Amniotic stem cell (primary cell): ENCODE measurements at places on chromosomes 7 and 10.

GRCh38 chr10:16581202-16581601, 59.5 kb upstream of the C1QL3 start:
- no peak for DNase-seq

DNA sequence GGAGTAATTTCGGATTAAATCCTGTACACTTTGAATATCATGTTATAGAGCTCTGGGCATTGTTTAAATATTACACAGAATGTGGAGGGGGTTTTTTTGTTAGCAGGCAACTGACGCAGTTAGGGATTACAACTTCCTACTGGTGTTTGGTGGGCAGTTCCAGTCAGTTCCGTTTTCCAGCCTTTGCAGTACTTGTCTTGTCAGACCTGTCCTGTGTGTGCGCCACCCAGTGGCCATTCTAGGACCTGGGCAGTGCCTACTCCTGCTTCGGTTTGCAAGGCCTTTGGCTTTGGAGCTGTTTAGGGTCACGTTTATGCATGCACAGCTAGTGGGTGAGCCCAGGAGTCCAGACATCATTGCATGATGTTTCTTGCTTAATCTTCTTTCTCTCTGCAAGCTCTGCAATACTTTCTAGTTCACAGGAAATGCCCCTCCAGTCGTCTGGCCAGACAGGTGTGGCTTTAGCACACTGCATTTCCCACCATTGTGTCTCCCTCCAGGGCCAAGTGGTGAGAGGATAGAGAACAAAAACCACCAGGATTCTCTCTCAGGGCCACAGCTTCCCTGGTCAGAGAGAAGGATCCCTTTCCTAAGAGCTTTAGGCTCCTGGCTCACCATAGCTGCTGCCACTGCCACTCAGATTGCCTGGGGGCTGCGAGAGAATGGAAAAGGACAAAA, 96.5 kb upstream of the TARP start:
- DNase-seq, result peak; percentile 92

DNA sequence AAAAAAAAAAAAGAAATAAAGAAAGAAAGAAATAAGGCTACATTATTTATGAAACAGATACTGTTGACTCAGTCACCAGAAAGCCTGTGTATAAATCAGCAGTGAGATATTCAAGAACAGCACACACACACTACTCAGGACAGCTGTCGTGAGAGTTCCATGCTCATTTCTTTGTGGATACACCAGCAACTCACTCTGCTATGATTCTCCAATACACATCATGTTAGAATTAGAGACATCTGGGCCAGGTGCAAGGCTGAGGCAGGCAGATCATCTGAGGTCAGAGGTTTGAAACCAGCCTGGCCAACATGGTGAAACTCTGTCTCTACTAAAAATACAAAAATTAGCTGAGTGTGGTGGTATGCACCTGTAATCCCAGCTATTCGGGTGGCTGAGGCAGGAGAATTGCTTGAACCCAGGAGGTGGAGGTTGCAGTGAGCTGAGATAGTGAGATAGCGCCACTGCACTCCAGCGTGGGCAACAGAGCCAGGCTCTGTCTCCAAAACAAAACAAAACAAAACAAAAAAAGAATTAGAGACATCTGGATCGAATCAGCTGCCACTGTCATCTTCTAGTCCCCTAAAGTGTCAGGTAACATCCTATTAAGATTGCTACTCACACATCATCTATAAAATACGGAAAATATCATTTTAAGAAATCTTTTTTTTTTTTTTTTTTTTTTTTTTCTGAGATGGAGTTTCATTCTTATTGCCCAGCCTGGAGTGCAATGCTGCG, 11.2 kb upstream of the NUPR2 start:
- DNase-seq, result no peak

- DNase-seq, result no peak
These were observed 37.6 kb upstream of the PDCD4 start for GRCh38 chr10:110833941-110834628.

DNA sequence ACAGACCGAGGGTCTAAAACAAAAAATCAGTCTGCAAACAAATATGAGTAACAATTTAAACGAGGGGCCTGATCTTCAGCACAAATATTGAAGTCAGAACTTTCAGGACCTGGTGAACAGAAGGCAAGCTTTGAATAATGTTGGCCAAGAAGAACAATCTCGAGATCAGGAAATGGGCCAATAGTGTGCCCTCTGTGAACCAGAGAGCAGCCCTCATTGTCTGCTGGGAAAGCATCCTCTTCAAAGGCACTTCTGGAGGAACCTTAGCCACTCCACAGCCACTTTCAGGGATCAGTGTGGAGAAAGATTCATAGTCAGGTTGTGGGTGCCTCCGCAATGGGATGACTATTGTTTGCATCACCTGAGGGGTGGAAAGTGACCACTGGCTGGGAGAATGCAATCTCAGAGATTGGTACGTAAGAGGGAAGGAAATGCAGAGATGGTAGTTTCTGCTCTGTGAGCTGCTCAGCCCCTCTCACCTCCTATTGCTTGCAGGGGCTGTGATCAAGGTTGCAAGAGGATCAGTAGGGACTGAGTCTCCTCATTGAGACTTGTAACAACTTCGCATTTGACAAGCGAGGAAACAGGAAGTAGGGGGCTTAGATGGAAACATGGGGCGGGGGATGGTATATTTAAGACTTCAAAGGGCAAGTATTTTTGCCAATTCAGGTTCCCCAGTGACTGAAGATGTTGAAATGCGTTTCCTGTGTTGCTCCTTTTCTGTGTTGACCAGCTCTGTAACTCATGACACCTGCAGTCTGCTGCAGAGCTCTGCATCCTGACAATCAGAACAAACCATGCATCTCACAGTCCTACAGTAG, 28.4 kb upstream of the IFRD1 start:
- DNase-seq, result no peak

GRCh38 chr10:122181041-122181732, 89.9 kb upstream of the BTBD16 start:
- DNase-seq, result peak; percentile 27

- no peak for DNase-seq
These were observed 37.9 kb downstream of the SLC25A28 start for GRCh38 chr10:99582255-99582770.

DNA sequence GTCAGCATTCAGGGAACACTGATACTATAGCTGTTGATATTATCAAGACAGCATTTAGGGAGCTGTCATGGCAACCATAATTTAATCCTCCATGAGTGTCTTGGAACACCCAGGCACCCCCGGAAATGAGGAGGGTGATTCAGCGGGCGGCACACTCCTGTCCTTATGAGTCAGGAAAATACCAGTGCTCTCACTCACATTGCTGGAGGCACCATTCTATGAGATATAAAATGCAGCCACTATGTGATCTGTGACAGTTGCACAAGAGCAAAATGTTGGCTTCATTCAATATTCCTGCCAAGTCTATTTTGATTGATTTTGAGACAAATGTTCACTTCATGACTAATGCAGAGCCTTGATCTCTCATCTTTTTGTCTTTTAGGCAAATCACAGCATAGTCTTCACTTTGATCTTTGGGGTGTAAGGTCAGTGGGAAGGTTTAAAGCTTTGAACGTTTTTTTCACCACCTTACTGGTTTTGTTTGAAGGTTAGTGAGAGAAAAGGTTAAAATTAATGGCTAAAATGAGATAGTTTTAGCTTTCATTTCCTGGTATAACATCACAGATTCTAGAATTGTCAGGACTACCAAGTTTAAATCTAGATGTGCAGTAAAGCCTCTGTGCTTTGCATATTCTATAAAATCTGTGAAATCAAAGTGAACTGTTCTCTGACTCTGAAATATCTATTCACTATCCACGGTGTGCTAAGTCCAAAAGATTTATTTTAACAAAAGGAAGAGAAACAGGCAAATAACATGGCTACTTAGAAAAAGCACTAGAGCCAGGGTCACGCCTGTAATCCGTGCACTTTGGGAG, 12.4 kb upstream of the ARHGAP12 start:
- peak; percentile 95 for DNase-seq

DNA sequence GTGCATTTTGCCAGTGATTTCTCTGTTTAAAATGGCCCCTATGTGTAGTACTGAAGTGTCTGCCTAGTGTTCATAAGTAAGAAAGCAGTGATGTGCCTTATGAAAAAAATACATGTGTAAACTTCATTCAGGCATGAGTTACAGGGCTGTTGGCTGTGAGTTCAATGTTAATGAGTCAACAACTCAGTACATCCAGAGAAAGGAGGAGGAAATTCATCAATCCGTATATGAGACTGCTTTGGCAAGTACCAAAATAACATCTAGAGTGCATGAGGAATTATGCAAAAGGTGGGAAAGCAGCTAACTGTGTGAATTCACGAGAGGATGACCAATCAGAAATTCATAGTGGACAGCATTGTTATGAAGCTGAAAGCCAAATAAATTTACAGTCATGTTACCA, 255.6 kb downstream of the ZEB1 start:
- DNase-seq, result no peak

DNA sequence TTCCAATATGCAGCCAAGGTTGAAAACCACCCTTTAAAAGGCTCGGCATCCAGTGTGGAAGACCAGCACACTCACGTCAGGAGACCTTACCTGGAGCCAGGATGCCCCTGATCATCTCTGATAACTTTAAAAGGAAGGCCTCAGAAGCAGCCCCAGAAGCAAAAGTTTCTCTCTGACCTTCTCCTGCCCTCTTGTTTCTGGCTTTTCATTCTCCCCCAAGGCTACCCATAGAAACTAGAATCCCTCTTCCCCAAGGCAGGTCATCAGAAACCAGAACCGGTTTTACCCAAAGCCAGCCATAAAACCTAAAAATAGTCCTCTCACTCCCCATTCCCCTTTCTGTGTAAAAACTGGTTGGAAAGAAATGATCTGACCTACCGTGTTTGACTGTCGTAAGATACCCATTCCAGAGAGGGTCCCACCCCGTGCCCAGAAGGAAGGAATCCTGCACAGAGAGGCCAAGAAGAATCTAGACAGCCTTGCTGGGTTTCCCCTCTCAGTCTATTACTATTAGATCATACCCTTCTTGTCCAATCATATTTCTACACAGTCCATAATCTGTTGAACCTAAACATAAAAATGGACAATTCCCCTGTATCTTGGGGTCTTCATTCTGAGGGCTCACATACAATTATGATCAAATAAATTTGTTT, 17.5 kb upstream of the TSPAN14 start:
- DNase-seq, result no peak

GRCh38 chr10:69577268-69578232, 4.3 kb upstream of the NEUROG3 start:
- DNase-seq, result no peak

DNA sequence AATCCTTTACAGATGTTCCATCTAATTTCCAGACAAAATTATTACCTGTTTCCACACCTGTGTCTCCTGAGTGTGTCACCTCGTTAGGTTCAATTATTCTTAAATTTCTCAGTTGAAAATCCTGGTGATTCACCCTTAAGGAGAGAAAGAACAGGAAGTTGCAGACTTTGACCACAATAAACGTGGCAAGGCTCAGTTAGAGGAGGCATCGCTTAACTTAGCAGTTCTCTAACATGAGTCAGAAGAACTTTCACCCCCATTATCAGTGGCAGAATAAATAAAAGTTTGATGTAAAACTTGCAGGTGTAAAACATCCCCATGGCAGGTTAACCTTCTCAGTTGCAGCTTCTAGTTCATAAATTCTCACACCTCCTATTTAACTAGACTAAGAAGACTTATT, 8.3 kb downstream of the XPNPEP1 start:
- peak; percentile 66 for DNase-seq

DNA sequence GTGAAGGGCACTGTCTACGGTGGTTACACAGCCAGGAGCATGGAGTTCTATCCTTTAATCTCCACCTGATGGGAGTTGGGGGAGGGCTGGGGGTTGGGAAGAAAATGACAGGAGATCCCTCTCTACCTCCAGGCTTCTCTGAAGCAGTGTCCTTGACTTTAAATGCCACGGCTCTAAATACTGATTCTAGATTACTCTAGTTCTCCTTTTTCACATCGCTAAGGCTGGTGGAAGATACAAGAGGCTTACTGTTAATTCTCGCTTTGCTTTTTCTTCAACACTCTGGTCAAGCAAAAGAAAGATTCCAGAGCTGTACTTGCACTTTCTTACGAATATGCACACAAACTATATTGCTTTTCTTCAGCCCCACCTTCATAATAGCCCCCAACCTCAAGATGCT, 30.5 kb downstream of the ARL3 start:
- no peak for DNase-seq

GRCh38 chr10:35498693-35499092, 106.4 kb upstream of the GJD4 start:
- DNase-seq, result no peak

DNA sequence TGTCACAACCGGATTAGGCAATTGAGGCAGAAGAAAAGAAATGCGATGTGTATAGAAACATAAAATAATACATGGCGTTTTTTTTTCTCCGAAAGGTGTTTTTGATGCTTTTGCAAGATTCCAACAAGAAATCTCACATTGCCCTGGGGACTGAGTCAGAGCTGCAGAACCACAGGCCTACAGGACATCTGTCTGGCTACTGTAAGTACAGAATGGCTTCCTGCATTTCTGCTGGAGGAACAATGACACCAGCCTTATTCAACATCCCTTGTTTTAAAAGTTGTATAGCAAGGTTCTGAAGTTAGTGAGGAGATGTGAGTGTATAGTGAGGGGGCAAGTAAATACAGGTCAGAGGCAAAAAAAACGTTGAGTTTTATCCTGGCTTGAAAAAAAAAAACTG, 256.4 kb downstream of the ABCA13 start:
- DNase-seq, result no peak

DNA sequence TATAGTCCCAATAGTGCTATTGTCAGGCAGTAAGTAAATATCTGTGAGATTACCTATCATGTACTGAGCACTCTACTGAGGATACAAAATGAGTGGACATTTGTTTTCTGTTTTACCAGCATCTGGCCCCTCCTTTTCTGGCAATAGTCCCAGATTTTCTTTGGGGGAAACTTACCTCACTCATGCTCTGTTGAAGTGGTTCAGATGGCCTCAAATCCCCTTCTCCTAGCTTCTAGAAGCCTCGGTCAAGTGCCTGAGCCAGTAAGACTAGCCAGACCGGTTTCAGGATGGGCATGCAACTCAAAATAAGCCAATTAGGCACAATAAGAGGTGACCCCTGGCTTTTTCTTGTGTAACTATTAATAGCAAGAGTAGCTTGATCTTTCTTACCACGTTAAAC, 19.7 kb downstream of the TRDMT1 start:
- no peak for DNase-seq
